Mesenchymal stem cell (in vitro differentiated cells and primary cell): ENCODE measurements at places on chromosomes 1 and 21.
A peak's percentile ranks its signal among the peaks of the same experiment; 100 is the strongest.

GRCh38 chr1:17440827-17441168 lies 1.3 kb upstream of the RCC2 start:
- peak; percentile 16 for DNase-seq

- no peak for DNase-seq
Measured at GRCh38 chr21:15278279-15278678, 213.5 kb upstream of the NRIP1 start.

- DNase-seq: no peak
Measured at GRCh38 chr1:58406301-58407071, 140.0 kb downstream of the OMA1 start.

GRCh38 chr1:12376236-12377045 lies 146.6 kb downstream of the VPS13D start:
- DNase-seq: no peak

DNA sequence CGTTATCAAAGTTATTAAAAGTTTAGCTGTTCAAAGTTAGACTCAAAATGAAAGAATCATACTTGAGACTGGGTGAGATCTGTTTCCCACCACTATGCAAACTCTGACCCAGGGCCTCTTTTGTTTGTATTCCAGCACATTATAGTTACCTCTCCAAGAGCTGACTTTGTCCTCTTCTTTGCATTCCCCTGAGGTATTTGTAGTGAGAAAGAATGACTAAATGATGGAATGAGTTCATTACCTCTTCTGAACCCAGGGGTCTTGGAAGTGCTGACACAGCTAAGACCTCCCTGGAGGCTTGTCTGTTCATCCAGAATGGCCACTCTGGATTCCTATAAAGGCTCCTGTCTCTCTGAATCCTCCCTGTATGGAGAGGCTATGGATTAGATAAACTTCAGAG lies 62.4 kb downstream of the FGGY start:
- no peak for DNase-seq

GRCh38 chr21:27681841-27682240 lies 715.0 kb upstream of the ADAMTS5 start:
- DNase-seq: peak; percentile 19

GRCh38 chr1:204846546-204846945 lies 24.1 kb upstream of the NFASC start:
- no peak for DNase-seq

DNA sequence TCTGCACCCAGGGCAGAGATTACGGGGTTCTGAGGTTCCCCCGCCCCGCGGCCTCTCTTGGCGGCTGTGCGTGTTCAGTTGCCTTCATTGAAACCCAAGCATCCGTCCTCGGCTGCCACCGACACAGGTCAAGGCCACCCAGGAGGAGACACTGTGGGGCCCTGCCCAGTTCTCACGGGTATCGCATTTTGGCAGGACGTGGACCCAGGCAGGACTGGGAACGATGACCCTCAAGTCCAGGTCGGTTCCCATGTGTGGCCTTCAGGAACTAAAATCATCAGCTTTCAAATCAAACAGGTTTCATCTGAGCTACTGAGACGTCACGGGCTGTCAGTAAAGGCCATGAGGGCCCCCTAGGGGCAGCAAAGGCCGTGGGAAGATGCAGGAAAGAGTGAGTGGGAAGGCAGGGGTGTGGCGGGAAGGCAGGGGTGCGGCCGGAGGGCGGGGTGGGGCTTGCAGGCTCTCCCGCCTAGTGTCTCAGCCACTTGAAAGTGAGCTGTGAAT lies 7.0 kb upstream of the C1orf174 start:
- no peak for DNase-seq

DNA sequence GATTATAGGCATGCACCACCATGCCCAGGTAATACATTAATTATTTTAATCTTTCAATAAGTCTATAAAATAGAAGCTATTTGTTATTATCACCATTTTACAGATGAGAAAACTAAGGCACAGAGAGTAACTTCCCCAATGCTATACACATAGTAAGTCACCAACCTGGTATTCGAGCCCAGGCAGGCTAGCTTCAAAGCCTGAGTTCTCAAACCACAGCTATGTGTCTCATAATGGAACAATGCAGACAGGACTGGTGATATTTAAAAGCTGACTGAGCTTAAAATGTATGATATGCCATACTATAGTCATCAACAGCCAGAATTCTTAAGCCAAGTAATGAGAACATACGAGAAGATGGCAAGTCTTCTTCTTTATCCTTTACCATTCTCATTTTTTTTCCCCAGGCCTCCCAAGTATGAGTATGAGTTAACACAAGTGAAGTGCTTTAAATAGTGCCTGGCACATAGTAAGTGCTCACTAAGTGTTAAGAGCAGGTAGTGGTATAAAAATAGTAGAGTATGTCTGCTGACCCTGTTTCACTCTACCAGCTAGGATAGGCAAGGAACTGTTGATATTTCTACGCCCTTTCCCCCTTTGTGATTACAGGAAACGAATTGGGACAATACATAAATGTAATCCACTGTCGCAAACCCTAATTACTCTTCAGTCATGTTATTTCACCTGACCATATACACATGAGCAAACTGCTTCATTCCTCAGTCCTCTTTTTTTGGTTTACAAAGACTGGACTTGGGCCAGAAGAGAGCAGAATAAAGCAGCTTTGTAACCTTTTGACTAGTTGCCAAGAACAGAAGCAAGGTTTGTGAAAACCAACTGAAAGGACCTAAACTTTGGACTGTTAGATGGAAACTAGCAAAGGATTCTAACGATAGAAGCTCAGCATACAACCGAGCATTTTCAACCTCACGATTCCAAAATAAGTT lies 9.5 kb downstream of the EYA3 start:
- DNase-seq: peak; percentile 55
